ENCODE measurements at places on chromosomes 16 and 17. TPM values are rescaled to one million over a fixed set of nuclear protein-coding genes. Genes with fewer than 3 reads are reported as not detected.

Gene TBC1D28
- not detected for total RNA-seq

Gene SCNN1G
- not detected for total RNA-seq

Gene CDRT15L2
- total RNA-seq: not detected

Gene HOXB8
- 13.8 TPM for total RNA-seq

Gene BICDL2
- total RNA-seq: not detected

Gene KCNJ12
- 14.6 TPM for total RNA-seq
